NCI-H526 (cell line): ENCODE measurements at places on chromosomes 7 and 10.

DNA sequence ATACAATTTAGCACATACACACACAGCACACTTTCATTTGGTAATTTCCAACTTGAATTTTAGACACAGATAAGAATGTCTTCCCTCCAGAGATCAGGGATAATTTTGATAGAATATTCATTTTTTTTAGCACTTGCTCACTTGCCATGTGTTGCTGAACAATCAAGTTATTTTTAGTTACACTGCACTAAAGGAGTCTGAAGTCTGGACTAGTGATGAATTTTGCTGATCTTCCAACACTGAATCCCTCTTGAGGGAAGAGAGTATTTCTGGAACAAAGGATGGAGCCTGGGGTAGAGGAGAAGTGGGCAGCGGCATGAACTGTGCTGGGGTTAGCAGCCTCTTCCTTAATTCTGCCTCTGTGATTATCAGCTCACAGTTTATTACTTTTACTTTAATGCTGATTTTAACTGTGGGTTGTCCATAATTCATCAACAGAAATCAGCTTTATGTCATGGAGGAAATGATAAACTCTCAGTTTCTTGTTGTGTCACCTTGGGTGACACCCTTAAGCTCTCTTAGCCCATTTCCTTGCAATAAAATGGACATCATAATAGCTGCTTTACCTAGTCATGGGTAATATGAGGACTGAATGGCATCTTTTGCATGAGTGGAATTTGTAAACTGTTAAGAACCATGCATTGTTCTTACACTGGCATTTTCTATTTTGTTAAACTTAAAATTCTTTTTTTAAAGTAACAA lies 32.1 kb downstream of the SGPL1 start:
- no peak for DNase-seq

DNA sequence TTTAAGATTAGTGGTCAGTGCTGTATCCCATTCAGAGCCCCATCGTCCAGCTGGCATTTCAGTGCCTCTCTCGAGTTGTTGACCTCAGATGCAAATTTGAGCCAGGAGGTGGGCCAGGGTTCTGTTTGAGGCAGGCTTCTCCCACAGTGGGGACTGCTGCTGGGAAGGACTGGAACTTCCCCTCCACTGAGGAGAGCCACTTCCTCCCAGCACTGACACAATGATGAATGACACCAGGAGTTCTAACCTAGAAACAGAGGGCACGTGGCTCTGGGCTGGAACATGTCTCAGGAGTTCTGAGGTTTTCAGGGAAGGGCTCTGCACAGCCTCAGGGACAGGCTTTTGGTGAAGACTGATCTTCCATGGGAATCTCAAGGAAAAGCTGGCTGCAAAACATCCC lies 18.3 kb upstream of the BTBD16 start:
- no peak for DNase-seq

- DNase-seq = no peak
These were observed 21.0 kb downstream of the LRRC17 start for GRCh38 chr7:102933763-102934162.

DNA sequence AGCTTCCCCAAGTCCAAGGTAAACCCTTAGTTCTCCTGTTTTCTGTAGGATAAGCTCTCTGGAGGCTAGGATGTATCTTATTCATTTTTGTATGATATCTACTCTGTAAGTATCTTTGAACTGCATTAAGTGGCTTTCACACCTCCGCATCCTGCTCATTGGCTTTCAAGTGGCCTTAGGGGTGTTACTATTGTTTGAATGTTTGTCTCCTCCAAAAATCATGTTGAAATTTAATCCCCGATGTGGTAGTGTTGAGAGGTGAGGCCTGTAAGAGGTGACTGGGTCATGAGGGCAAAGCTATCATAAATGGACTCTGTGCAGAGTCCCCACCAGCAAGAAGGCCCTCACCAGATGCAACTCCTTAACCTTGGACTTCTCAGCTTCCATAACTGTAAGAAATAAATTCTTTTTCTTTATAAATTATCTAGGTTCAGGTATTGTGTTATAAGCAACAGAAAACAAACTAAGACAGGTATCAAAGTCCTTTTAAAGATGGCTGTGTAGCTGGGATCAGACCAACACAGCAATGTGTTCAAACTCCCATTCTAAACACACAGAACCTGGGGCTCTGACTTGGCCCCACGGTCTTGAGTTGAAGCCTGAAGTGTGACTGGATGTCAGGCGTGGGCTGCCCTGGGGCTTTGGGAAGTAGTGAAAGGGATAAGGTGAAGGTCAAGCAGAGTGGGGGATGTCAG lies 25.9 kb downstream of the TBXAS1 start:
- no peak for DNase-seq

DNA sequence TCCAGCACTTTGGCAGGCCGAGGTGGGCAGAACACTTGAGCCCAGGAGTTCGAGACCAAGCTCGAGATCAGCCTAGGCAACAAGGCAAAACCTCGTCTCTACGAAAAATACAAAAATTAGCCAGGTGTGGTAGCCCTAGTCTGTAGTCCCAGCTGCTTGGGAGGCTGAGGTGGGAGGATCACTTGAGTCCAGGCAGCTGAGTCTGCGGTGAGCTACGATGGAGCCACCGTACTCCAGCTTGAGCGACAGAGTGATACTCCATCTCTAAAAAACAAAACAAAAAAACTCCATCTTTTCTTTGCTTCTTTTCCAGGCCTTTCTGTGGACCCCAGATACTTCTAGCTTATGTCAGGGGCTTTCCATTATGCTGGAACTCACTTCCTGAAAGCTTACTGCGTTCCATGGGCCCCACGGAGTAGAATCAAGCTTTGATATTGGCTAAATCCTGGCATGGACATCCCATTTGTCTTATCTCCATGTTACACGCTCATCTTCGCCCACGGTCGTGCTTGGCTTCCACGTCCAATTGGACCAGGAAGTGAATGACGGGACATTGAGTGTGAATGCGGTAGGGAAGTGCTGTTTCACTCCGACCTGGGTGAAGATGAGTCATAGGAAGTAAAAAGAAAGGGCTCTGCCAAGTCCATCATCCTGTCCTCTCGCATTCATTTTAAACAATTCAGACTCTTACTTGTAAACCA lies 45.7 kb downstream of the FAM171A1 start:
- DNase-seq = no peak

GRCh38 chr7:26592011-26592410 lies 272.4 kb downstream of the SKAP2 start:
- DNase-seq = no peak

DNA sequence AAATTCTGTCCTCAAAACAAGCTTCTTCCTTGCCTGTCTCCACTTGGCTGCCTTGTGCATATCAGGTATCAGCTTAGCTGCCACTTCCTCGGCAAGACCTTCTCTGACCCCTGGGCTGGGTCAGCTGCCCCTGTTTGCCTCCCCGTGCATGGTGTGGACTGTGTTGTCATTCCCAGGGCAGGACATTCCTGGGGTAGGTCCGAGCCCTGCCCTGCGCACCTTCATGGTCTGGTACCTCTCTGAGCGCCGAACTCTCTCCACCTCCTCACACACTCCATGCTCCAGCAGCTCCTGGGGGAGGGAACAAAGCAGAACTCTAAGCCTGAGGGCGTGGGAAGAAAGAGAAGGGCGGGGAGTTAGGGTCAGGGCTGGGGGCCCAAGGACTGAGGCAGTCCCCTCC lies 3.8 kb downstream of the POLM start:
- no peak for DNase-seq

DNA sequence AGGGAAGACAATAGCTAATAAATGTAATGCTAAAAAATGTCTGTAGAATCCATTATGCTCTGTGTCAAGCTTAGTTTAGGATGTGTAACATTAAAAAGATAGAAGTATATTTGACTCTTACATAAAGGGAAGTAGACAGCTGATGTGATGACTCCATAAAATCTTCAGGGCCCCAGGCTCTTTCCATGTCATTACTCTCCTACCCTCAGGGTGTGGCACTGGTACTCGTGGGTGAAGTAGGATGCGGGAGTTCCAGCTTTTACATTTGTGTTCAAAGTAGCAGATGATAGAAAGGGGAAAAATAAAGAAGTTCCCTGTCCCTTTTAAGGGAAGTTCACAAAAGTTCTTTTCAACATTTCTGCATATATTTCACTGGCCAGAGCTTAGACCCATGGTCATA lies 157.1 kb downstream of the TSPAN12 start:
- no peak for DNase-seq

DNA sequence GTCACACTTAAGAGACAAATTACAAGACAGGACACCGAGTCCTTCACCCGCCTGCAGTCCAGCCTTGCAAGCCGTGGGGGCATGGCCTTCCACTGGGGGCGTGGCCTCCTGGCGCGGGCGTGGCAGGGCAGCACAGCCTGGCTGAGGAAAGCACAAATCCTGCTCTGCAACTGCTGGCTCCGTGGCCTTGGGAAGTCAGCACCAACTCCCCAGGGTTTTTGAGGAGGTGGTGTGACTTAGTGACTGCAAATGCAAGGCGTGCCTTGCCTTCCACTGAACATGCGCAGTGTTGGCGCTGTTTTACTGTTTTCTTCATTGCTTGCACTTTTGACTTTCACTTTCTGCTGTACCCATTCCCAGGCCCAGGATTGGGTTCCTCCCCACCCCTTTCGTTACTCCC lies 12.9 kb upstream of the BMS1 start:
- no peak for DNase-seq

- no peak for DNase-seq
These were observed 85.2 kb downstream of the AMPH start for GRCh38 chr7:38545977-38546376.

- no peak for DNase-seq
These were observed 161.6 kb downstream of the BAMBI start for GRCh38 chr10:28838908-28839307.

- DNase-seq = no peak
These were observed 73.8 kb upstream of the SFMBT2 start for GRCh38 chr10:7484456-7485243.

DNA sequence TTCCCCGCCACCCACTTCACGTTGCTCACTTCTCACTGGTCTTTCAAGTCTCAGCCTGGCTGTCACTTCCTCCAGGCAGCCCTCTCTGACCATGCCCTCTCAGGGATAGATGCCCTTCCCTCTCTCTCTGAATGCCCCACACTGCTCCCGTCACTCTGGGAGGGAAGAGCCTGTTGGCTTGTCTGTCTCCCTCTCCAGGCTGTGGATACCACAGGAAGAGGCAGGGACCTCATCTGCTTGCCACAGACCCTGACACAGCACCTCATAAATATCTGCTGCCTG lies 93.1 kb downstream of the OAT start:
- no peak for DNase-seq

DNA sequence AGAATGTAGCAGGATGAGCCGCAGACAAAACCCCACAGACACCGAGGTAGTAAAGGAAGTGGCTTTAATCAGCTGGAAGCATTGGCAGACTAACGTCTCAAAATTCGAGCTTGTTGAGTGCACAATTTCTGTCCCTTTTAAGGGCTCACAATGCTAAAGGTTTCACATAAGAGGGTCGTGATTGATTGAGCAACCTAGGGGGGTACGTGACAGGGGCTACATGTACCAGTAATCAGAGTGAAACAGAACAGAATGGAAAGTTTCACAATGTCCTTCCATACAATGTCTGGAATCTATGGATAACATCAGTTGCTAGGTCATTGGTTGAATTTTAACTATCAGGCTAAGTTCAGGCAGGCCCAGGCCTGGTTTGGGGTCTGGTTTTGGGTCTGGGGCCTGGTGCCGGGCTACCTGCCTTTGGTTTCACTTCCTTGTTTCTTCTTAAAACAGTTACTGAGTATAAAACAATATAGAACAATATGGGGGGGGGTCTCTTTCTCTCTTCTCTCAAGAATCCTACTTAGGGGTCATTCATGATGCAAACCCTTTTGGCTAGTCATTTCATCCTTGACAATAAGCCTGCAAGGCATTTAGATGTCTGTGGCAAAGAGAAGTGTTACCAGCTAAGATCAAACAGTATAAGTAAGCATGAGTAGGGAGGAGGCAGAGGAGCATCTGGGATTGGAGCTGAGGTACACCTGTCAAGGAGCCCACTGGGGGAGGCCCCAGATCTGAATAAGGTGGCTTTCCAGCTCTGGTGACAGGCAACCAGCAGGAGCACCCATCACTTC lies 364.1 kb downstream of the TNS3 start:
- no peak for DNase-seq

DNA sequence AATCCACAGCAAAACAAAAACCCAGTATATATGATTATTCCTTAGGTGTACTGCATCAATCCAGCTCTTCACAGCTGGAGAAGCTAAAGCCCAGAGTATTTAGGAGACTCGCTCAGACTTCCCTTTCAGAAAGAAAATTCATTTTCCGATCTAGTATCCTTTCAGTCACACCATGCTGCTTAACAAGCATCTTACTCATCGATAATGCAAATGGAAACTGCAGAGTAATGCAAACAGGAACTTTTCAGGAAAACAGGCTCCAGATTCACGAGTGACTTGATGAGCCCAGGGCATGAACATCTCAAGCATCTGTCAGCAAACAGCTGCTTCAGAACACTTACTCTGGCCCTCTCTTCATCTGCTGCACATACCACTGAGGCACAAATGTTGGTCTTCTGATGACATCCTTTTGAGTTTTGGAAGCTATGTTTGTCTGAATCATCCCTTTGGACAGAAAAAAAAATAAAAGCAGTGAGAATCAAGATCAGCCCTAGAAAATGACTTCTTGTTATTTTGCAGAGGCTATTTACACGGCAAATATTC lies 24.9 kb upstream of the ZC3HAV1L start:
- no peak for DNase-seq

GRCh38 chr7:499853-500485 lies 19.7 kb downstream of the PDGFA start:
- no peak for DNase-seq

GRCh38 chr10:36771725-36772124 lies 353.7 kb upstream of the ANKRD30A start:
- DNase-seq = no peak

DNA sequence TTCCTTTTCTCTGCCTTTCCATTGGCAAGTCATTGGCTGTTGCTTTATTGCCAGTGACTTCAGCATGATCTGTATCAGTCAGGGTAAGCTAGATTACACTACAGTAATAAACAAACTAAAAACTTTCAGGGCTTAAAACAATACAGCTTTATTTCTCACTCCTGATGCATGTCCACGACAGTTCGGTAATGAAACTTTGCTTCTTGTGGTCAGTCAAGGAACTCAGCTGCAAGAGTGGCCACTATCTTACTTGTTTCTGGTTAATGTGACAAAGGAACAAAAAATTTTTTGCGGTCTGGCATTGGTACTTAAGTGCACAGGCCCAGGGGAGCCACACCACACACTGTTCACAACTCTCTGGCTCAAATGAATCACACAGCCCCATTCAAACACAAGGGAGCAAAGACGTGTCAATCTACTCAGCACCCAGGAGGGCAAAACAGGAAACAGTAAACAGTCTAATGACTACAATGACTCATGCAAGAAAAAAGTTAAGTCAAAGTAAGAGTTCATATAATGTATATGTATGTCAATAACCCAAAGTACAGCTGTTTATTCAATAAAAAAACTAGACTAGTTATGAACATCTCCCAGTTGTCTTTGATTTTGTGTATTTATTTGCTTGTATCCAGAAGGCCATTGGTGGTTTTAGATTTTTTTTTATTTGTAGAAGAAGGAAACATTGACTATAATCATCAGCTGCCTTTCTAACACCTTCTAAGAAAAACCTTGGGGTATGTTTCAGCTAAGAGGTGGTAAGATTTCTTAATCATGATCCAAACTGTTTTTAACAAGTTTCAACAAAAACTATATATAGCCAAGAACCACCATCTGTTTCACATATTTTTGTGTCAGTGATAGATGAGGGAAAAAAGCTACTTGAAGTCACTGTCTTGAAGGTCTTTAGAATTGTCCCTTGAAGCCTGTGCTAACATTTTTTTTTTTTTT lies 134.4 kb upstream of the FAM3C start:
- no peak for DNase-seq
